NCI-H1436 treated with DMSO at 0.1 percent for 48 hours (cell line): ENCODE measurements at places on chromosomes 5 and 9.
A peak's percentile ranks its signal among the peaks of the same experiment; 100 is the strongest.

DNA sequence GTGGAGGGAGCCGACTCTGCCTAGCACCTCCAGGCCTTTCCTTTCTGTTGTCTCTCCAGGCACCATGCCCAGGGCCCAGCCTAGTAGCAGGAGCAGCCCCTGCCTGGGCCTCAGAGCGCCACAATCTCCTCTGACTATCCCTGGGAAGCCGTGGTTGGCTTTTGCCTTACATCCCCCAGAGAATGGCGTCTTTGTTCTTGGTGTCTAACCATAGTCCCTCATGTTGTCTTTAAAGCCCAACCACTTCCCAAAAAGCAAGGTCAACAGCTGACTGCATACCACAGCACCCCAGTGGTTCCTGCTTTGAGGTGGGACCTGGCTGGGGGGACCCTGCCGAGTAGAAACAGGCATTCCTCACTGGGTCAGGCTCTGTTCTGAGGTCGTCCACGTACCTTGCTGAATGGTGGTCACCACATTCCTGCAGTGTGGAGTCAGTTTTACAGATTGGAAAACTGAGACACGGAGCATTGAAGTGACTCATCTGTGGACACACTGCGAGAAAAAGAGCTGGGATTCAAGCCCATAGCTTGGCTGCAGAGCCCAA is 13.7 kb upstream of the CERCAM start:
- no peak for DNase-seq

DNA sequence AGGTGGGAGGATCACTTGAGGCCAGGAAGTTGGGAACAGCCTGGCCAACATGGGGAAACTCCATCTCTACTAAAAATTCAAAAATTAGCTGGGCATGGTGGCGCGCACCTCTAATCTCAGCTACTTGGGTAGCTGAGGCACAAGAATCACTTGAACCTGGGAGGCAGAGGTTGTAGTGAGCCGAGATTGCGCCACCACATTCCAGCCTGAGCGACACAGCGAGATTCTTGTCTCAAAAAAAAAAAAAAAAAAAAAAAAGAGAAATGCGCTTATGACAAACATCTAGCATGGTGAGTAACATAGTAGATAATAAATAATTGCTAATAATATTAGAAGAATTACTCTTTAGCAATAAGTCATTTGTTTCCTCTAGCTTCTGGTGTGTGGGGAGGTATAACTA is 25.9 kb downstream of the RUSC2 start:
- DNase-seq, result no peak

DNA sequence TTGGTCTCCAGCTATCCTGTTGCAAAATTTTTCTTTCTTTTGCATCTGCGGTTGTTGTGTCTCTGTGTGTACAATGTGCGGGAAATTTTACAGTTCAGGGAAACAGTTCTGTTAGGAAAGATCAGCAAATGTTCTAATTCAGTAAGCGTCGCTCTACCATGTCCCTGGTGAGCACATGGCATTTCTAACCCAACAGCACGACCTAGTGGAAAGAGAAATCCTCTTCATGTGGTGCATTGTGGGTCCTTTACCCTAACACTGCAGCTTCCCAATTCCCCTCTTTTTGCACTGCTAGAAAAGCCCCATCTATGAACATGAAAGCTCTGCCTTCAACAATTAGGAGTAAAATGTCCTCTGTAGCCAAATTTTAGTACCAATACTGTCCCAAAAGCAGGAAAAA is 974.2 kb upstream of the CDH9 start:
- DNase-seq, result no peak

DNA sequence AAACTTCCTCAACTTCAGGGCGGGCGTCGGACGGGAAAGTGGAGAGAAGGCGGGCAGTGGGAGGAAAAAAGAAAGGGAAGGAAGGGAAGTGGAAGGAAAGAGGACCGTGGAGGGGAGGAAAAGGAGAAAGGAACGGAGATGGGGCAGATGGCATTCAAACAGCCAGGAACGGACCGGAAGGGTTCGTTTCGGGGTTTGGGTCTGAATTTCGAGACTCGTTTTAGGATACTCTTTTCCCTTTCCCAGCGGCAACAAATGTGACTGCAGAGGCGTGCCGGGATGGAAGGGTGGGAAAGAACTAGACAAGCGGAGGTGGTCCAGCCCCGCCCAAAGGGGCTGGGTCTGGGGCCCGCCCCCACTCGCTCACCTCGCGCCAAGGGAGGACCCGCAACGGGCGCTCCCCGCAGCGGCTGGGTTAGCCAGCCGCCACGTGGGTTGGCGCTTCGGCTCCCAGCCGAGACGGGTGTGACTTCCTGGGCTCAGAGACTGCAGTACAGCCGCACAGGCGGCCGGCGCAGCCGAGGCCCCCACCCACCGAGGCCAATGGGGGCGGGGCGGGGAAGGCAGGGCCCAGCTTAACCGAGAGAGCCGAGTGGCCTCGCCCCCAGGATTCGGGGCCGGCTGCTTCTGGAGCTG is 2.7 kb downstream of the VCAN start:
- peak; percentile 28 for DNase-seq

- DNase-seq, result peak; percentile 13
These were observed 98.9 kb downstream of the CFAP95 start for GRCh38 chr9:69919461-69920061.

GRCh38 chr9:79945016-79945415 is 373.3 kb downstream of the TLE4 start:
- no peak for DNase-seq

DNA sequence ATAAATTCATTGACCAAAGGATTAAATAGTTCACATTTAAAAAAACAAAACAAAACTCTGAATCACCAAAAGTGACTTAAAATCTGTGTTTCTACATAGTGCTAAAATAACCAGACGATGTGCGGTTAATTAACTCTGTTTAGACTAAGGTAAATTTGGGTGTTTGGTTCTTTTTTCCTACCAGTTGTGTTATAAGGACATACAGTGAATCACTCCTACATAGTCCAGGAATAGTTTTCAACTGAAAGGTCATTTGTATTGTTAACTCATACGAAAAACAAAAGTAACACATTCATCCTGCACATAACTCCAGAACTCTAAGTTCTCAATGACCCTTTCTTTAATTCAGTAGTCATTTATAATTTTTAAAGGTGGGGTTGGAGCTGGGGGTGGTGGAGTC is 203.7 kb downstream of the GLIS3 start:
- no peak for DNase-seq

DNA sequence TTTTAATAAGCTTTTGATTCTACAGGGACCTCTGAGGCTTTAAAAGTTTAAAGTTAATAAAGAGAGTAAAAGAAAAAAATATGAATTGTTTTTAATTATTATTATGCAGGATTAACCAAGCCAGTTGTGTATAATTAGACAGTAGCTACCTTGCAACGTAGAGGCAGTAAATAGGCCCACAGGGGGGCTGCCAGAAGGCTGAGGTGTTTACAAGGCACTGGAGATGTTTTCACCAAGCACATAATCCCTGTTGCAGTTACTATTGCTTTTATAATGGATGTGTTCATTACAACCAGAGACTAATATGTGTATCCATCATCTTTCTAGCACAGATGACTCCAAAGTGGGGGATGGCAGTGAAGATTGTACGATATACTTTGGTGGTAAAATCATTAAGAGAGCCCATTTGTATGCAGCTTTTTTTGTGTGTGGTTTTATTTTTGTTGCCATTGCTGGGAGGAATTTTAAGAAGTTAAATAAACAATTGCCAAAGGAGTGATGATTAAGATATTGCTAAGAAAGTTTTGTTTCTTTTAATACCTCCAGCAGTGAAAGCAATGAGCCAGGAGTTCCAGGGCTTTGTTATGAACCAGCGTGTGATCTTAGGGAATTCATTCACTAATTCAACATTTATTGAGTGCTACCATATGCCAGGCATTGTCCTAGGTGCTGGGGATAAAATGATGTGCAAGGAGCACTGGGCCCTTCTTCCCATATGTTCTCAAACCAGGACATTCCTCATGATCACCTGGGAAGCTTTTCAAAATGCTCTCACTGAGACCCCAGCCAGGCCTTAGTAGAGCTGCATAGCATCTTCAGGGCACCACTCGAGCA is 138.7 kb upstream of the EFNA5 start:
- DNase-seq, result no peak

DNA sequence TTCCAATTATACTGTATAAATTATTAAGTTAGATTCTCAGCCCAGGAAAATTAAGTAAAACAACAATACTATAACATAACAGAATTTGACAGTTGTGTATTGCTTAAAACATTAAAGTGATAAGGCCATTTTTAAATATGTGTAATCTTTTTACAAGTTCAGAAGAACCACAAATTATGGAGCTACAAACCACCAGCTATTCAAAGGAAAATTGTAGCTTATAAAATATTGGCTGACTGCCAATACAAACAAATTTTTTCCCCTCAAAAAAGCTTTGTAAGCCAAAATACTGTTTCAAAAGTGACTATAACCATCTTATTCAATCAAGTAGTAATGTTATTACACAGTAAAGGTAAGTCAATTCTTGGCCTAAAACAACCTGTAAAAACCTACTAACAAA is 21.9 kb downstream of the STRBP start:
- DNase-seq, result no peak

- no peak for DNase-seq
These were observed 315.6 kb downstream of the PRR16 start for GRCh38 chr5:120779674-120780073.

GRCh38 chr5:2039180-2039531 is 156.4 kb upstream of the IRX4 start:
- no peak for DNase-seq
